T-helper 17 cell (primary cell): ENCODE measurements at places on chromosomes 3 and 15. TPM values are rescaled to one million over a fixed set of nuclear protein-coding genes. Genes with fewer than 3 reads are reported as not detected.

DNA sequence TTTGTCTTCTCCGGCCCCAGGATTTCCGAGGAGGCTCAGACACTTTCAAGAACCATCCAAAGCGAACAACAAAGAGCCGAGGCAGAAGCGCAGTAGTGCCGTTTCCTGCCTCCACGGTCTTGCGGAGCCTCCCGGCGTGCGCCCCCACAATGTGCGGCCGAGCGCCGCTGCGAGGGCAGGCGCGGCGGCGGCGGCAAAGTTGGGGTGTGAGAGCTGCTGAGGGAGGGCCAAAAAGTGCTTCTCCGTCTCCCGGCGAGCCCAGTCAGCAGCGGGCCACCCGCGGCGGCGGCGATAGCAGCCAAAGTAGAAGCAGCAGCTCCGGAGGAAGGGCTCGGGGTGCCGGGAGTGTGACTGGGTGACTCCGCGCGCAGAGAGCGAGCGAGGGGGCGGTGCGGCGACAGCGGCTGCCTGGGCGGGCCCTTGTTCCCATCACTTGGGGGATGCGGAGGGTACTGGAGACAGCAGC lies 749.1 kb downstream of the ROBO1 start:
- no peak for DNase-seq

DNA sequence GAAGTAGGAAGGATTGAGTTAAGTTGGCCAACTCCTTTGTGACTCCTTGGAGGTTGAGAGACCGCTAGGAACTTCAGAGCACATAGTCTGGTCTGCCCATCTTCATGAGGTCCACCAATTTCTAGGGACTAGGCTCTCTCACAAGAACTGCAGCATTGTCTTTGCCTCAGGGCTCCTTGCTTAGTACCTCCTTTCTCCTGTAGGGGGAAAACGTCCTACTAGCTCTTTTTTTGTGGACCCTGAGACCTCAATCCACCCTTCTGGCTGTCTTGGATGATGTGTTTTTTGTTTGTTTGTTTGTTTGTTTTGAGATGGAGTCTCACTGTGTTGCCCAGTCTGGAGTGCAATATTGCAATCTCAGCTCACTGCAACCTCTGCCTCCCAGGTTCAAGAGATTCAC lies 21.6 kb downstream of the REC114 start:
- no peak for DNase-seq

- DNase-seq: no peak
Measured at GRCh38 chr3:183576487-183577107, 21.1 kb upstream of the KLHL6 start.

DNA sequence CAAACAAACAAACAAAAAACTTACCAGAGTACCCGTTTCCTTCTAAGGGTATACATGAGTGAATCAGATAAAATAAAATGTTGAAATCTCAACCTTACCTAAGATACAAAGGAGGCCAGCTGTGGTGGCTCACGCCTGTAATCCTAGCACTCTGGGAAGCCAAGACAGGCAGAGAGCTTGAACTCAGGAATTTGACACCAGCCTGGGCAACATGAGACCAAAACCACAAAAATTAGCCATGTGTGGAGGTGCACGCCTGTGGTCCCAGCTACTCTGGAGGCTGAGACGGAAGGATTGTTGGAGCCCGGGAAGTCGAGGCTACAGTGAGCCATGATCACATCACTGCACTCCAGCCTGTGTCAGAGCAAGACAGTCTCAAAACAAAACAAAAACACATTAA lies 11.0 kb upstream of the FAM219B start:
- DNase-seq: no peak

FOXL2NB gene
- not detected for total RNA-seq
